ENCODE measurements at places on chromosomes 1 and 21. TPM values are rescaled to one million over a fixed set of nuclear protein-coding genes. Genes with fewer than 3 reads are reported as not detected.

DNA sequence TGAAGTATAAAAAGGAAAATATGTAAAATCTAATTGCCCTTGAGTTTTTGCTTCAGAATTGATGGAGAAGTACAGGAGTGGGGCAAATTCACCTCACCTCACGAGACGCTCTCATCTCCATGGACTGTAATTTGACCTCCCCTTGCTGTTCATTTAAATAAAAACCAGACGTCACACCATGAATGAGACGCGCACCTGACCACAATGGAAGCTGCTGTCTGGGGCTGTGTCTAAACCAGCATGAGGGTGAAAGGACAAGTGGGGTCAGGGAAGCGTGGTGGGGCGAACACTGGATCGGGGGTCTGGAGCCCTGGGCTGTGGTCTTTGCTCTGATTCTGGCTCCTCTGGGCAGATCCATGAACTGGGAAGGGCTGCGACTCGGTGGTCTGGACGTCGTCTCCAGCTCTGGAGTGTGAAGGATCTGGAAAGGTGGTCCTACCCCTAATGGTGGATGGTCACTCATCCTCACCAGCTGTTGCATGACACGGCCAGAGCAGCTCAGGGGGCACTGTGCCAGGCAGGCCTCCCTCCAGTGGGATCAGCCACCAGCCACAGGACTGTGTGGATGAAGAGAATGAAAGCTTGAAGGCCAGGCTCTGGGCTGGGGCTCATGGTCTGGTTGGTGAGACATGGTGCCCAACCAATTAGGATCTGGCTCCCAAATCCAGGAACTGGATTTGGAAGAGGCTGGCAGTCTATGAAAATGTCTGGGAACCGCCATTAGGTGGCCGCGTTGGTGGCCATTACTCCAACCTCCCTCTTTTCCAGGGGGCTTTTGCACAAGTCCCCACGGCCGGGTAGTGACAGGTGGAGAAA, 728.6 kb downstream of the PTPRU start:
- no peak overlapping the region for H3K27ac ChIP-seq
- no peaks in the 10 kb centered on the region for H3K36me3 ChIP-seq
- H3K4me1 ChIP-seq, result no peaks in the 10 kb centered on the region
- no peak overlapping the region for H3K4me3 ChIP-seq
- no peak for DNase-seq

- DNase-seq, result no peak
- H3K27me3 ChIP-seq, result no peaks in the 10 kb centered on the region
- no peak overlapping the region for H3K4me3 ChIP-seq
- no peak overlapping the region for H3K27ac ChIP-seq
- H3K4me1 ChIP-seq, result no peaks in the 10 kb centered on the region
- no peaks in the 10 kb centered on the region for H3K36me3 ChIP-seq
Observed at GRCh38 chr1:194570476-194570875, 1384.1 kb upstream of the B3GALT2 start.

GRCh38 chr1:16180291-16180824, 24.5 kb upstream of the EPHA2 start:
- no peaks in the 10 kb centered on the region for H3K36me3 ChIP-seq
- peaks cover 61% of the 10 kb centered on the region for H3K4me1 ChIP-seq
- no peak for DNase-seq

GRCh38 chr1:167627615-167627864, 2.5 kb upstream of the RCSD1 start:
- H3K27ac ChIP-seq, result no peak overlapping the region
- H3K4me3 ChIP-seq, result no peak overlapping the region
- peaks cover 15% of the 10 kb centered on the region for H3K27me3 ChIP-seq
- no peak for DNase-seq

DNA sequence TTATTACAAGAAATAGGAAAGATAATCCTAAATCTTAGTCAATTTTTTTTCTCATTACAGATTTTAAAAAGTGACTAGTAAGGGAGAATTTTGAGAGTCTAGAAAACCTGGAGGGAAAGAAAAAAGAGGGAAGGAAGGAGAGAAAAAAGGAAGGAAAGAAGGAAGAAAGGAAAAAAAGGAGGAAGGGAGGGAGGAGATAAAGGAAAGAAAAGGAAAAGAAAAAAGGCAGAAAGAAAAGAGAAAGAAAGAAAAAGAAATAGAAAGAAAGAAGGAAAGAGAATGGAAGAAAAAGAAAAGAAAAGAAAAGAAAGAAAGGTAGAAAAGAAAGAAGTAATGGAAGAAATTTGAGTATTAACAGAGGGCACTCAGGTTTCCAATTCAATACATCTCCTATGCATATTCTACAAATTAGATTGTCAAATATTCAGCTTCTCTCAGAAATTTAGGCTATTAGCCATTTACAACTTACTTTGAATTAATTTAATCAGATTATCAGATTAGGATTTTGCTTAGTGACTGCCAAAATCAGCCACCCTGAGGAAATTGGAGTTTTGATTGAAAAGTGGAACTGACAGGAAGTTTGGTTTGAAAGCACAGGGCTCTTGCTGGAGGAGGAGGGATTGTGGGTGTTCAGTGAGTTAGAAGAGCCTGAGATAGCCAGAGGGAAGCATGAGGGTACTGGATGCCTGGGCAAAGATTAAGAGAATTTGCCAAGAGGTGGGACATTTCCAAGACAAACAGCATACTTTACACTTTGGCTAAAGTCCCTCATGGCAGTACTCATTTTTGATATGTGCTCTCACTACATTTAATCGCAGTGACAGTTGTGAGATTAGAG, 677.8 kb downstream of the USP25 start:
- DNase-seq, result no peak
- no peaks in the 10 kb centered on the region for H3K27me3 ChIP-seq
- H3K36me3 ChIP-seq, result no peaks in the 10 kb centered on the region

GRCh38 chr1:180956028-180956640, 43.4 kb downstream of the KIAA1614 start:
- H3K36me3 ChIP-seq, result no peaks in the 10 kb centered on the region
- H3K27ac ChIP-seq, result no peak overlapping the region
- no peak for DNase-seq
- H3K4me1 ChIP-seq, result peaks cover 11% of the 10 kb centered on the region
- H3K27me3 ChIP-seq, result no peaks in the 10 kb centered on the region
- no peak overlapping the region for H3K4me3 ChIP-seq

DNA sequence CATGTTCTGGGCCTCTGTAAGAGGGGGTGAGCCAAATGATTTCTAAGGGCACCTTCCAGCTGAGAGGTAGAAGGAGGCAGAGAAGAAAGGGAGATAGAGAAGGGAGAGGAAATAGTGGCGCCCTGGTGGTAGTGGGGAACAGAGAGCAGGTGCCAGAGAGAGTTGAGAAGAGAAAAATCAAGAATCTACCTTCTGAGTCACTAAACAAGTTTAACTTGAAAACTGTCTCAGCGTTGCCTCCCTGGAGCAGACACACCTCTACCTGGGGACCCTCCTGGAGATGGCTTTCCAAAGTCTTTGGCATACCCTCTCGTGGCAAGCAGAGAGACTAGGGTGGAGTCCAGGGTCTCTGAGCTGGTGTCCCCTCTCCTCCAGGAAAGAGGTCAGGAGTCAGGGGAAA, 1.1 kb upstream of the SLC45A3 start:
- no peak overlapping the region for H3K4me3 ChIP-seq
- no peak for DNase-seq
- H3K27me3 ChIP-seq, result no peaks in the 10 kb centered on the region
- H3K36me3 ChIP-seq, result no peaks in the 10 kb centered on the region
- no peak overlapping the region for H3K27ac ChIP-seq
- H3K4me1 ChIP-seq, result peaks cover 12% of the 10 kb centered on the region

DNA sequence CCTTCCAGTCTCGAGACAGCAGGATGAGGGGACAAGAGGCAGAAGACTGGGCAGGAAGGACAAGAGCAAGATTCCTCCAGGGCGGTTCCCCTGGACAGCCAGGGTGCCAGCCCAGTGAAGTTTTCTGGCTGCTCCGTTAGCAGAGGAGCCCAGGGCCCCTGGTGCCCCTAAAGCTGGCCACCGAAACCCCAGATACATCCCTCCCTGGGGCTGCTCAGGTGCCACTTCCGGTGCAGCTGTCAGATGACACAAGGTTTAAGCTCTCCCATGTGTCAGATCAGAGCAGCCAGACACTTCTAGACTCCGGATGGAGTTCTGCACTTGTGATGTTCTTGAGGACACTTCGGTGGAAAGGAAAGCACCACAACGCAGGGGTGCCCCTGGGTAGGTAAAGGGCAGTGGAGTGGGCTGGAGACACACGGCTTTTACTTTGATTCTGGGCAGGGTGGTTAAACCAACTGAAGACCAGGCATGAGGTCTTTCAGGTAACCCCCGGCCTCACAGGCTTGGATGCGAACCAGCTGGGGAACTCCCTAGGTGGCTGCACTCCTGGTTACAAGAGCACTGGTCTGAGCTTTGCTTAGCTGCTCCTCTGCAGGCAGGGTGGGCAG, 85.7 kb downstream of the ITPKB start:
- H3K27me3 ChIP-seq, result no peaks in the 10 kb centered on the region
- H3K36me3 ChIP-seq, result no peaks in the 10 kb centered on the region
- no peak for DNase-seq
- no peak overlapping the region for H3K27ac ChIP-seq
- no peak overlapping the region for H3K4me3 ChIP-seq

DNA sequence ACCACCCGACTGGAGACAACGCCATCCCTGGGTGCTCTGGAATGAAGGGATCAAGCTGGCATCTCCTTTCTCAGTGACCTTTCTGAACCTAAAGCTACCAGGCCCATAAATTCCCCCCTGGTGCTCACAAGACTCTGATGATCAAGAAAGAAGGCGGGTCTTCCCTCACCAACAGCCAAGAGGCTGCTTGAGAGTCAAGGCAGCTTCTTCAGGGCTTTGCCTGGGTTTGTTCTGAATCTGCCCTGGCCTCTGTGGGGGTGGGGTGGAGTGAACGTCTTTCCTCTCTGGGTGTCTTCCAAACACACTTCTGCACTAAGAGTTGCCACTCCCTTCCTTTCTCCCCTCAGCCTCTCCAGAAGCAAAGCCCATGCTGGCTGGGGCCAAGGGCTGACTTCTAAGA, 36.1 kb downstream of the CD247 start:
- H3K36me3 ChIP-seq, result no peaks in the 10 kb centered on the region
- no peaks in the 10 kb centered on the region for H3K4me1 ChIP-seq
- no peaks in the 10 kb centered on the region for H3K27me3 ChIP-seq
- no peak overlapping the region for H3K27ac ChIP-seq

- DNase-seq, result no peak
- H3K27me3 ChIP-seq, result no peaks in the 10 kb centered on the region
Observed at GRCh38 chr21:26148071-26148839, 22.3 kb downstream of the APP start.

- H3K27me3 ChIP-seq, result no peaks in the 10 kb centered on the region
- H3K36me3 ChIP-seq, result peaks cover 10% of the 10 kb centered on the region
- no peak overlapping the region for H3K27ac ChIP-seq
- DNase-seq, result no peak
Observed at GRCh38 chr1:100924212-100924611, 28.3 kb downstream of the SLC30A7 start.

DNA sequence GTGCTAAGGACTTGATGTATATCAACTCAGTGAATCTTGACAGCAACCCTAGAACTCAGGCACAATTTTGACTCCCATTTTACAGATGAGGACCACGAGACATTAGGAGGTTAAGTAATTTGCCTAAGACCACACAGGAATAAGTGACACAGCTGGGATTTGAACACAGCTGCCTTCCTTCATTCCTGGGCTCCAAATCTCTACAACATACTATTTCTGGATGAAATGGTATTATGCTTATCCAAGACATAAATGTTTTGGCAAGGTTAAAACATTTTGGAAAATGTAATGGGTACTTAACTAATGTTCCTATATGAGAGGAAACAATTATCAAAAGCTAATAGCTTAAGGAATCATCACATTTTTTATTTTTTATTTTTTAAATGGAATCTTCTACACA, 4.8 kb downstream of the CLDN8 start:
- no peak overlapping the region for H3K27ac ChIP-seq
- DNase-seq, result no peak
- H3K4me3 ChIP-seq, result no peak overlapping the region

DNA sequence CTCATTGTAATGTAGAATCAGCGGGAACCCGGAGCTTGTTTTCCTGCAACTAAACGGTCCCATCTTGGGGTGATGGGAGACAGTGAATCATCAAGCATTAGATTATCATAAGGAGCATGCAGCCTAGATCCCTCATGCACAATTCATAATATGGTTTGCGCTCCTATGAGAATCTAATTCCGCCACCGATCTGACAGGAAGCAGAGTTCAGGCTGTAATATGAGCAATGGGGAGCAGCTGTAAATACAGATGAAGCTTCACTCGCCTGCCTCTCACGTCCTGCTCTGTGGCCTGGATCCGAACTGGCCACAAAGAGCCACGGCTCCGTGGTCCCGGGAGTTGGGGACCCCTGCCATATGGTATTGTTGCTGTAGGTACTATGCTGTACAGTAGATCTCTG, 1.6 kb downstream of the IFI44 start:
- H3K4me1 ChIP-seq, result no peaks in the 10 kb centered on the region
- DNase-seq, result no peak
- H3K27me3 ChIP-seq, result no peaks in the 10 kb centered on the region
- H3K4me3 ChIP-seq, result no peak overlapping the region
- H3K27ac ChIP-seq, result no peak overlapping the region

DNA sequence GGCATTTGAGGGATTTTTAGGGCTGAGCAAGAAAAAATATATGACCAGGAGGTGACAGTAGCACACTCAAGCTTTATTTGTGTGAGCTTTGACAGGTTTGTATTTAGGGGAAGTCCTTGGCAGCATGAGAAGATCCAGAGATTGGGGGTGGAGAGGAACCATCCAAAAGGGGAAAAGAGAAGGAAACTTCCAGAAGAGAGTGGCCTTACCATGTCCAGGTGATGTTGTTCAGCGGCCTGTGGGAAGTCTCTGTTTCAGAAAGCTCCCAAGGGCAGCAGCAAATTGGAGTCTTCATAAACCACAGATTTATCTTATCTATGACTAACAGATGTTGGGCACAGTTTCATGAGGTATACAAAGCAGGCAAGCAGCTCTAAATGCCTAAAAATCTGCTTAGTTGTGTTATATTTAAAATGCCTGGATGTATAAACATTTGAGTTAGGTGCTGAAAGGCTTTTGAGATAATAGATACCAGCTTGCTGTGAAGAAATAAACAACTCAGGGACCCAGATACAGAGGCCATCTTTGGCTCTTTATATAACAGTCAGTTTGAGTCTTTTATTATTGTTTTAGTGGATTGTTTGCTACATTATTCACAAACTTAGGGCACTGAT, 21.2 kb upstream of the ADAR start:
- no peak for DNase-seq
- H3K4me1 ChIP-seq, result peaks cover 12% of the 10 kb centered on the region
- H3K36me3 ChIP-seq, result no peaks in the 10 kb centered on the region
- no peak overlapping the region for H3K4me3 ChIP-seq

GRCh38 chr1:54583307-54583686, 35.3 kb downstream of the ACOT11 start:
- no peaks in the 10 kb centered on the region for H3K27me3 ChIP-seq
- DNase-seq, result no peak
- H3K4me3 ChIP-seq, result no peak overlapping the region
- peaks cover 13% of the 10 kb centered on the region for H3K4me1 ChIP-seq

- H3K4me1 ChIP-seq, result no peaks in the 10 kb centered on the region
- H3K4me3 ChIP-seq, result no peak overlapping the region
- no peaks in the 10 kb centered on the region for H3K27me3 ChIP-seq
- H3K36me3 ChIP-seq, result peaks cover 3% of the 10 kb centered on the region
- no peak for DNase-seq
Observed at GRCh38 chr1:2311184-2312032, 79.9 kb downstream of the MORN1 start.

Gene GPR25
- not detected for polyA plus RNA-seq

Gene GJB5
- polyA plus RNA-seq, result 235 TPM

Gene CFHR4
- not detected for polyA plus RNA-seq

Gene BECN2
- not detected for polyA plus RNA-seq

Gene CD1B
- polyA plus RNA-seq, result not detected

All from keratinocyte (primary cell).